ENCODE measurements at places on chromosomes 6 and 20.

- DNase-seq: peak; percentile 66
These were observed 78.5 kb downstream of the CBFA2T2 start for GRCh38 chr20:33568378-33568777.

GRCh38 chr6:121347484-121347883 lies 13.2 kb upstream of the TBC1D32 start:
- DNase-seq: no peak

DNA sequence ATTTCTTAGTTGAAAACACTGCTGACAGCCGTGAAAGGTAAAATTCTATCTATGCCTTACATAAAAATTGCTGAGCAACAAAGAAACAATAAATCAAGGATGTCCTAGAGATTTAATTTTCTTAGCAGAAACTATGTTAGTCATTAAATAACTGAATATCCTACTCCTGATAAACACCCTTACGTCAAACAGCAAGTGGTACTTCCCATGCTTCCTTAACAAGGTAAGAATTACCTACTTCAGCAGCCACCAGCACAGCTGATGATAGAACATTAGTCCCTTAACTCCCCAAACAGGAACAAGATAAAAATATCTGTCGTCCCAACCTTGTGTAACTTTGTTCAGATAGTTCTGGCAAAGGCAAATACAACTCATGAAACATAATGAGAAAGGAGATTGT lies 8.7 kb downstream of the SERPINB6 start:
- DNase-seq: no peak

- no peak for DNase-seq
These were observed 2.9 kb downstream of the RIPOR2 start for GRCh38 chr6:24932832-24933231.

GRCh38 chr6:96013531-96013930 lies 2.2 kb upstream of the FUT9 start:
- no peak for DNase-seq

GRCh38 chr6:128350416-128351254 lies 169.8 kb downstream of the PTPRK start:
- no peak for DNase-seq

DNA sequence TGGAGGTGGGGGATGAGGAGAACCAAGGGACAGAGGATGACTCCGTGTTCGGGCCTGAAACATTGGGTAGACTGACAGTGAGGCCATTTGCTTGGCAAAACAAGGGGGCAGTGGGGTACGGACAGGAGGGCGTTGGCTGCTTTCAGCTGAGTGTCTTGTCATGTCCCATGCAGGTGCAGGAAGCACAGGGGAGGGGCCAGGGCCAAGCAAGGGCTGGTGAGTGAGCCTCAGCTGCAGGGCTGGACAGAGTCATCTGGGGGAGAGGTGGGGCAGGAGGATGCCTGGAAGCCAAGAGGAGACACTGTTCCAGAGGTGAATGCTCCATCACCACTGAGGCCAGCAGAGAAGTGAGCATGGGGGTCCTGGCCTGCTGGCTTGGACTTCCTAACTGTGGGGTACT lies 78.4 kb downstream of the ERMARD start:
- no peak for DNase-seq

DNA sequence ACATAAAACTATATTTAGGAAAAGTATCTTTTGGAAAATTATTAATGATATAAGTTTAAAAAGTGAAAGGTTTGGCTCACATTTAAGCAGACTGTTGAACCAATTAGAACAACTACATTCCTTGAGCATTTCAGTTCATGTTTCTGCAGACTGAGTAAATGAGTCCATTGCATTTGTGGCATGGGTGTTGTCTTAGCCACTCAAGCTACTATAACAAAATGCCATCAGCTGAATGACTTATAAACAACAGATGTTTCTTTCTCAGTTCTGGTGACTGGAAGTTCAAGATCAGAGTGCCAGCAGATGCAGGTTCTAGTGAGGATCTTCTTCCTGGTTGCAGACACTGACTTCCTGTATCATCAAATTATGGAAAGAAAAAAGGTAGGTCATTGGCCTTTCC lies 67.1 kb upstream of the SLC2A12 start:
- no peak for DNase-seq

GRCh38 chr20:22681591-22682248 lies 97.3 kb upstream of the FOXA2 start:
- no peak for DNase-seq

DNA sequence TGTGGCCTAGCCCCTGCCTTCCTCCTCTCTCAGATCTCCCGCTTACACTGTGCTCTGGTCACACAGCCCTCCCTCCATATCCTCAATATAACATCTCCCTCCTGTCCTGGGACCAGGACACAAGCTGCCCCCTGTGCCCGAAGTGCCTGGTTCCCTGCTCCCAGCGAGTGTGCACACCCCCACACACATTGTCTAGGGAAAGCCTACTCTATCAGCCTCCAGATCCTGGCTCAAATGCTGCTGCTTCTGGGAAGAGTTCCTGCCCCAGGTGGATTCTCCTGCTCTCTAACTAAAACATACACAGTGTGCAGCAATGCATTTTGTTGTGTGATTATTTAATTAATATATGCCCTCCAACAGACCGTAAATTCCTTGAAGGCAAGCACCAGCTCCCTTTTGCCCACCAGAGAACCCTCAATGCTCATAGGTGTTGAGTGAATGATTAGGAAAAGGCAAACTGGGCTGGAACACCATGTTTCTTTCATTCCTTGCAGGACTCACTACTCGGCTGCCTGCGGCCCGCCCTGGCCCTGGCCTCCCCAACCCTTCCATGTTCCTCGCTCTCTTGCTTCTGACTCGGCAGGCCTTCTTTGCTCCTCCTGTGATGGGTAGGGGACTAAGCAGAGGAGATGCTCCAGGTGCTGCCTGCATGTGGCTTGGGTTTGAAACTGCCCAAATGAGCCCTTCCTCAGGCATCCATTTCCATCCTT lies 194.6 kb downstream of the ZDHHC14 start:
- DNase-seq: no peak

GRCh38 chr20:58111310-58112016 lies 117.0 kb downstream of the ANKRD60 start:
- DNase-seq: no peak

- no peak for DNase-seq
These were observed 51.0 kb downstream of the EDN3 start for GRCh38 chr20:59351157-59352040.

DNA sequence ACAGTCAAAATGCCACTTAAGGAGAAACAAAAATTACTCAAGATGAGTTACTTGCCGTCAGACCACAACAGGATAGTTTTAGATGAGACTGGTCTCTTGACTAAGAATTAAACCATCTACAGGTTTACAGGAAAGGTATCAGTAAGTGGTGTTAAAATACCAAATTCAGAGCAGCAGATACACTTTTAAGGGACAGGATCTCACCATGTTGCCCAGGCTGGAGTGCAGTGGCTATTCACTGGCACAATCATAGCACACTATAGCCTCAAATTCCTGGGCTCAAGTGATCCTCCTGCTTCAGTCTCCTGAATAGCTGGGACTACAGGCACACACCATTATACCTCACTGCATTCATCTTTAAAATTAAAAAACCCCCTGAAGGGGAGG lies 4.7 kb downstream of the MCCD1 start:
- DNase-seq: no peak

- no peak for DNase-seq
These were observed 27.1 kb downstream of the ID4 start for GRCh38 chr6:19864285-19864684.

DNA sequence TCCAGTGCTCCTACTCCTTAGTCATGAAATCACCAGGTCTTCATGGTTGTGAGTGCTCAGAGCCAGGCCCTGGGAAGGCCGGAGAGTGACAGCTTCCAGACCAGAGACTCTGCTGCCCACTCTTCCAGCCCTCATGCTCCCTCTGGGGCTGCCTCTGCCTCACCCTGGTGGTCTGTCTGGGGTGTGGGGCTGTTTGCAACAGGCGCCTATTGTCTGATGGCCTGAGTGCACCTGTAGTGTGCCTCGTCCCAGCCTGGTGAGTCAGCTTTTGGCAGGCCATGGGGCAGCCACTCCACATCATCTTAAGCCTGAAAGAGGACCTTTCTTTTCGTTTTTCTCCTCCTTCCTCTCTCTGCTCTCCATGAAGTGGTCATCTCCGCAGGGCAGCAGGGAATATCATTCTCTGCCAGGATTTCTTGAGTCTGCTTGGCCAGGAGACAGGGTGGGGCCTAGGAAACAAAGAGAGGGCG lies 173.8 kb downstream of the VEGFA start:
- DNase-seq: peak; percentile 12

GRCh38 chr6:466564-466963 lies 75.0 kb downstream of the IRF4 start:
- no peak for DNase-seq

DNA sequence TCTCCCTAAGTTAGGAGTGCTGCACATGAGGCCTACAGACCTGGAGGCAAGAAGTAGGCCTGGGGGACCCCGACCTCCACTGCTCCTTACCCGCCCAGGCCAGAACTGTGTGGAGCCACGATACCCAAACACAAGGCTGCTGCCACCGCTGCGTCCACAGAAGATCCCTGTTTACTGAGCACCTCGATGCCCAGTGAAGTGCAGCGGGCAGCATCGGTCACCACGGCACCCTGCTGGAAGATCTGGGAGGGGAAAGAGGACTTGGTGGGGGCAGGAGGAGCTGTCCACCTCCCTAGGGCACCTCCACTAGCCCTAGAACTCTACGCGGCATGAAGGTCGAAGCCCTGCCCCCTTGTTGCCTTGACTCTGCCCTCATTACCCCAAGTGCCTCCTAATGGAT lies 9.9 kb downstream of the GGT7 start:
- DNase-seq: no peak

DNA sequence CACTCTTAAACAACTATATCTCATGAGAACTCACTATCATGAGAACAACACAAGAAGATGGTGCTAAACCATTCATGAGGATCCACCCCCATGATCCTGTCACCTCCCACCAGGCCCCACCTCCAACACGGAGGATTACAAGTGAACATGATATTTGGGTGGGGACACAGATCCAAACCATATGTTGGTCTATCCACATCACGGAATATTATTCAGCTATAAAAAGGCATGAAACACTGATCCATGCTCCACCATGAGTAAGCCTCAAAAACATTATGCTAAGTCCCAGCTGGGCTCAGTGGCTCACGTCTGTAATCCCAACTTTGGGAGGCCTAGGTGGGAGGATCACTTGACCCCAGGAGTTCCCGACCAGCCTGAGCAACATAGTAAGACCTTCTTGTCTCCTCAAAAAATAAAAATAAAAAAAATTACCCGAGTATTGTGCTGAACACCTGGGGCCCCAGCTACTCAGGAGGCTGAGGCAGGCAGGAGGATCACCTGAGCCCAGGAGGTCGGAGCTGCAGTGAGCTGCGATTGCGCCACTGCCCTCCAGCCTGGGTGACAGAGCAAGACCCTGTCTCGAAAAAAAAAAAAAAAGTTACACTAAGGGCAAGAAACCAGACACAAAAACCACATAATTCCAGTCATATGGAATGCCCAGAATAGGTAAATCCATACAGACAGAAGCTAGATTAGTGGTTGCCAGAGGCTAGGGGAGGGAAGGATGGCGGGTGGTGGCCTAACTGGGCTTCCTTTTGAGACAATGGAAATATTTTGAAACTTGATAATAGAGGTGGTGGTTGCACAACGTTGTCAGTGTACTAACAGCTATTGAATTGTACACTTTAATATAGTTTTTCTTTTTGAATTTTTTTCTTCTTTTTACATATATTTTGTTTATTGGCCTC lies 43.1 kb downstream of the ZNF217 start:
- no peak for DNase-seq

DNA sequence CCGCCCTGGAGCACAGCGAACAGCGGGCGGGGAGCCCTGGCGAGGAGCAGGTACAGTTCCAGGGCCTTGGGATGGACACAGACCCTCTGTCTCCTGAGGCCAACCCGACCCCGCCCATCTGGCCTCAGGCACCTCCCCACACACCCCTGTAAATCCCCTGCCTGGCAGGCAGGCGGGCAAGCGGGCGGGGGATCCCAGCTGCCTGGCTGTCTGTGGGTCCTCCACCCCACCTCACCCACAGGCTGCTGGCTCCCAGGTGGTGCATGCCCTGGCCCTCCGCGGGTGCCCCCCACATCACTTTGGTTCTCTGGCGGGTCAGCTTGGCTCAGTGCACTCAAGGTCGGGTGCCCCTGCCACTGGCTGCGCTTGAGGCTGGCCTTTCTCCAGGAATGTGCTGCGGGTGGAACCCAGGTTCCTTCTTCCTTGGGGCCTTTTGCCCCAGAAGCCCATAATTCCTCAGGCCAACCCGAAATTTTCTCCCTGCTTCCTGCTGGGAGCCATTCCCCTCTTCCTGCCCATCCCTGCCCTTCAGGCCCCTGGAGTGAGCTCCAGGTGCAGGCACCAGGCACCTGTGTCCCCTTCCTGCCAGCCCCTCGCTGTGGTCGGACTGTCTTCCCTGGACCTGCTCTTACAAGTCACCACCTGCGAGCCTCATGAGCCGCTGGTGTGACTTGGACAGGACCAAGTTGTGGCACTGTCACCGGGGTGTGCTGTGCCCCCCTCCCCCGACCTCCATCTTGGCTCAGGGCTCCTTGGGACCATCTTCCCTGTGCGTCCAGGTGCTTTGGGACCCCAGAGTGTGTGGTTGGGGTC lies 5.3 kb upstream of the TNFRSF6B start:
- no peak for DNase-seq

DNA sequence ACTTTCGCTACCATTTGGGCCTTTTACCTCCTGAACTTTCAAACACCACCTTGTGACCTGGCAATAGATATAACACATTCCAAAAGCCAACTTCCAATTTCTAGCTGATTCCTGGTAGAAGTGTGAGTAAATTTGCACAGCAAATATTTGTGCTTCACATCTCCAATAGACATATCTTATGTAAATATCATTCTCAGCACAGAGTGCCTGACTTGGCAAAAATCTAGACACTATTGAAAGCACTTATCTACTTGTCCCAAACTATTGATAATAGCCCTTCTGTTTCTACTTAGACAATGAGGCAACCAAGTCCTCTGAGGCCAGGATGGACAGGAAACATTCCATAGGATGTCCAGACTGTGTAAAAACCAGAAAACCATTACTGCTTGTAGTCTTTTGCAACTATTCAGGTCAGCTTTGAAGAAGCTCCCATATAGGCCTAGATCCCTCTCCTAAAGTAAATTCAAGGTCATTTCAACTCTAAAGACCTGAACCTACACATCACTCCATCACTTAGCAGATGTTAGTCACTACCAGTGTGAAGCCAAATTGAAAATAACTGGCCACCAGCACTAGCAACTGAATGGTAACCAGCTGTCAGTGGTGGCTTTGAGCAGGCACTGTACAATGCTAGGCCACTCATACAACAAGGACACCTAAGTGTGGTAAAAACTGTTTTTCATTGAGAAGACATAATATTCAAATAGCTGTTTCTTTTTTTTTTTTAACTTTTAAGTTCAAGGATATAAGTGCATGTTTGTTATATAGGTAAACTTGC lies 95.3 kb upstream of the RSPO3 start:
- DNase-seq: no peak

DNA sequence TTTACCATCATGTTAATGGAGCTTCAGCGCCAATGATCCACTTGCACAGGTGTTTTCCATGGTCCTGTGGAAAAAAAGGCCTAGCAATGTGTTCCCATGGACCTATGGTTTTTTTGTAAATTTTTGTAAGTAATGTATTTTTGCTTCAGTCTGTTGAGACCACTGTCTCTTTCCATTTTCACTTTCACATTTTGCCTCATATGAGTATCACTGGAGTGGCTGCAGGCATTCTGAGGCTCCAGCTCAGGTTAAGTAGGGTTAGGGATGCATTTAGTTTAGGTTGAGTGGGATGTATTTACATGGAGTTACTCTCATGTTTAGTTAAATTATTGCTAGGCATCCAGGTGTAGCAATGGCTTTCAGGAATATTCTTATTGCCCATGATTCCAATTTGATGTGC lies 19.2 kb upstream of the LMBRD1 start:
- DNase-seq: no peak
